Fibroblast of the conjunctiva (primary cell): ENCODE measurements at places on chromosomes 6 and 20.

GRCh38 chr6:163823577-163823976 is 409.1 kb downstream of the QKI start:
- no peak for DNase-seq

DNA sequence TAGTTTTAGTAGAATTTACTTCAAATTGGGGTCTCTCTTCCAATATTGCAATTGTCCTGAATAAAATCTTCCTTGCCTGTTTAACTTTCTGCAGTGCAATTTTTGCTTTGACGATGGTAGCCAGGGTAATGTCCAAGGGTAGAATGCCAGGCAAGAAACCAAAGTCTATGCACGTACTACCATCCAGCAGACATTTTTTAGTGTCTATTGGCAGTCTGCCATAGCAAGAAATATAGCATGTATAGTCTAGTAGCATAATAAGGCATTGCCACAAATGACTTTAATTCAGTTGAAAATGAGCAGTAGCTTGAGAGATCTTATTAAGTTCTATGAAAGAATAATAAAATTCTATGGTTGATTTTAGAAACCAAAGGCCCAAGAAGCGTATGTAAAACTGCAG is 62.3 kb upstream of the KCNQ5 start:
- no peak for DNase-seq

- no peak for DNase-seq
Observed at GRCh38 chr20:63293456-63293855, 470 bp downstream of the COL20A1 start.

DNA sequence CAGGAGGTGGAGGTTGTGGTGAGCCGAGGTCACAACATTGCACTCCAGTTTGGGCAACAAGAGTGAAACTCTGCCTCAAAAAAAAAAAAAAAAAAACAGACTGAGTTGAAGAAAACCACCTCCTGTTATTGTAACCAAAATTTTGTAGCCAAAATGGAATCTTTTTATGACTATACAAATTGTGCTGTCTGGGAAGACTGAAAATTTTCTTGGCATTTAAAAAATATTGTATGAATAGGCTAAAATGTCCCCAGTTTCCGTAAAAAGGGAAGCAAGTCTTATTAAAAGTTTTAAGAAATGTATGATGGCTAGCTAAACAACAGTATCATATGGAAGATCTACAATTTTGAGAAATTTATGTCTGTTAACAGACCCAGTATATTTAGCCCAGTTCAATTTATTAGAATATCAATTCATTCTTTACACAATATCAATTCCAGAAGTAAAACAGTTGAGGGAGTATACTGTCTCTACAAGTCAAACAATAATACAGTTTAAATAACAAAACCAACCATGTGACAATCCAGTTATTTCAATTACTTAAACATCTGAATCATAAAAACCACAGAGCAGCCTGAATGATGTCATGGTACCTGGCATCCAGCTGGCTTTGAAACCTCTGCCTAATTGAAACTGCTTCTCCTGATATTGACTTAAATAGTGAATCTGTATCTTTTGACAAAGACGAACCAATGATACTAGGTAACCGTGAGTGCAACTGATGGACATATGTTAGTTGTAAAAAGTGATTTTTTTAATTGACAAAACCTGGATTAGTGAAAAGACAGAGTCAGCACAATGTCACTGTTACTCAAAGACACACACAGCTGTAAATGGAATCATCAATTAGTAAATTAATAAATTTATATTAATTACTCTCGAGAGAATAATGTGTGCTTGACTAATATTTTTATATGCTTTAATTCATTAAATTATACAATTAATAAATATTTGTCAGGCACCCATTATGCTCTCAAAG is 166.6 kb upstream of the MARCKS start:
- peak; percentile 52 for DNase-seq

DNA sequence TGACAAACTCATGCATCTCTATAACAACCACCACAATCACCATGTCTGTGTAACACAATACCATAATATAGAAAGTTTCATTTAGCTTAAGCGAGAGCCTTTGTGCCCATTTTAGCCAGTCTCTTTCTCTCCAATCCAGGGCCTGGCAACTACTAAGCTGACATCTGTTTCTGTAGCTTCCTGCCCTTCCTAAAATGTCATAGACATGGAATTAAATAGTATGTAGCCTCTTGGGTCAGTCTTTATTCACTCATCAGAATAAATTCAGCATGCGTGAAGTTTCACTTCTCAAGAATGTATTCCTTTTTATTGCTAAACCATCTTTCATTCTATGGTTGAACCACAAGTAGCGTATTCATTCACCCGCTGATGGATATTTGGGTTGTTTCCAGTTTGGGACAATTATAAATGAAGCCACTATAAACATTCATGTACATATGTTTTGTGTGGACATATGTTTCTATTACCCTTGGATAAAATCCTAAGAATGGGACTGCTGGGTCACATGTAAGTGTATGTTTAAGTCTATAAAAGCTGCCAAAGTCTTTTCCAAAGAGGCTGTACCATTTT is 1.7 kb upstream of the TREM2 start:
- no peak for DNase-seq

DNA sequence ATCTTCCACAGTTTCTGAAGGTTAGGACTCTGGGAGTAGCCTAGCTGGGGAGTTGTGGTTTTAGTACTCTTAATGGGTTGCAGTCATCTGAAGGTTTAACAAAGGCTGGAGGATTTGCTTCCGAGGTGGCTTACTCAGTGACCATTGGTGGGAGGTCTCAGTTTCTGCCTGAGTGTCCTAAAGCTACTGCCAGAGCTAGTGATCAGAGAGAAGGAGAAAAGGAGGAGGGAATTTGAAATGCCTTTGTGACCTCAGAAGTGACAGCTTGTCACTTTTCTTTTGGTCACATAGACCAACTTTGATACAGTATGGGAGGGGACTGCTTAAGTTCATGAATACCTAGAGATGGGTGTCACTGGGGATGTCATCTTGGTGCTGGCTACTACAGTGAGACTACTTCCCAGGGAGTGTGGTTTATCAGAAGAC is 41.3 kb downstream of the NCOA3 start:
- DNase-seq: no peak

- DNase-seq: no peak
Observed at GRCh38 chr6:133896344-133896721, 7.4 kb downstream of the TCF21 start.

DNA sequence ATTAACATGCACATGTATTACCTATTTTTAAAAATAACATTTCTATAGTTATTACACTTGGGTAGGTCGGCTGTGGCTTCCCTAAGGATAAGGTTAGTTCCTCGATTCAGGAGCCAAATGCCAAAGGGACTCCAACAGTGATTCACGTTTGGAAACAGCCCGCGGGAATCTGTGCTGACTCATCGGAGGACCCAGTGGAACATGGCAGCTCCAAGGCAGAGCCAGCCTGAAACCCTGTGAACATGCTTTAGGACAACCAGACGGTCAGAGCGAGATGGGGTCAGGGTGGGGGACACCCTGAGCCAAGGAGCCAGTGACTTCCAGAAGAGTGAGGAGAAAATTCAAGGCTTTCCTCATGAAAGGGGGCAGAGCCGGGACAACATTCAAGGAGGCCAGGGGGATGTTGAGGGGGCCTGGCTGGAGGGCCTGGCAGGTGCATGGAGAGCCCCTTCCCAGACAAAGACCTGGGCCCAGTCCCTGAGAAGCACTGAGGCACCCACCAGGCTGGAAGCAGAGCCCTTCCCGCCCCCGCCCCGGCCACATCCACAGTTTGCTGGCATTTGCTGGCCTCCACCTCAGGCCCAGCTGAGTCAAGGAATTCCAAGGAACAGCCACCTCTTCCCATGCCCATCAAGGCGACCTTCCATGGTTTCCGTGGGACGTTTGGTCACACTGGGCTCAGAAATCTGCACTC is 133.2 kb downstream of the SNX5 start:
- peak; percentile 24 for DNase-seq

DNA sequence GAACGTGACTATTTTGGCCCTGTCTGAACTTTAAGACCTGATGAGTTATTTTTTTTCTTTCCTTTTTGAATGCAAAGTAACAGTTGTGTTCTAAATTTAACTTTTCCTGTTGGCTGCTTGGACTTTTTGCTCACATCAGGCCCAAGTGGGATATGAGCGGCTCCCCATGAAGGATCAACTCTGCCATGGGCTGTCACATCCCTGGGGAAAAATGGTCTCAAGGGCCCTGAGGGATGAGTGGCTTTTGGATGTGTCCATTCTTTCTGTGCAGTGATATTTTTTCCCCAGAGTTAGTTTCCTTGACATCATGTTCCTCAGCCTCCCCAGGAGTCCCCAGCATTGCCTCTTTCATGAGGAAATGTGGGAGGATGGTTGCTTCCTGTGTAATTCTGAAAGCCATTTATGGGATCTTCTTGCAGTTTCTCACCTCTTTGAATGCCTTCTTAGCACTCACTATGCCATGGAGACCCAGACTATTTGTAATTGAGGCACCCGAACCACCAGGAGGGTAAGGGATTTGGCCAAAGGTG is 92.5 kb downstream of the SLC24A3 start:
- DNase-seq: no peak

GRCh38 chr20:46619445-46619844 is 31.8 kb downstream of the SLC13A3 start:
- DNase-seq: no peak

- DNase-seq: no peak
Observed at GRCh38 chr20:44664131-44664530, 12.6 kb upstream of the ADA start.

DNA sequence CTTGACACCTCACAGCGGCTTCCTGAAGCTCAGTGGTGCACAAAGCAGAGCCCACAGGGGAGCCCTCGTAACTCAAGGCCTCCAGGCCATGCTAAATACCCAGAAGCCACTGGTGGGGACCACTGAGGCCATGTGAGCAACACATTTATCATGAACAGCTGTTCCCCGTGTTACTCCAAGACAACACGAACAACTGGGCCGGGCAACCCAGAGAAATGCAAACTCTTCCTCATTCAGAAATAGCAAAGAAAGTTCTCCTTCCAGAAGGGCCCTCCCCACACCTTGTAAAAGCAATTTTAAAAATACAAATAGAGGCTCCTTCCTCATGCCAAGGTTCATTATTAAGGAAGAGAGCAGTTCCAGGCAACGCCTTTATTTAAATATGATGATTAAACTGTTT is 36.3 kb upstream of the SLCO4A1 start:
- DNase-seq: no peak

GRCh38 chr6:44217332-44218143 is 812 bp downstream of the MYMX start:
- no peak for DNase-seq

DNA sequence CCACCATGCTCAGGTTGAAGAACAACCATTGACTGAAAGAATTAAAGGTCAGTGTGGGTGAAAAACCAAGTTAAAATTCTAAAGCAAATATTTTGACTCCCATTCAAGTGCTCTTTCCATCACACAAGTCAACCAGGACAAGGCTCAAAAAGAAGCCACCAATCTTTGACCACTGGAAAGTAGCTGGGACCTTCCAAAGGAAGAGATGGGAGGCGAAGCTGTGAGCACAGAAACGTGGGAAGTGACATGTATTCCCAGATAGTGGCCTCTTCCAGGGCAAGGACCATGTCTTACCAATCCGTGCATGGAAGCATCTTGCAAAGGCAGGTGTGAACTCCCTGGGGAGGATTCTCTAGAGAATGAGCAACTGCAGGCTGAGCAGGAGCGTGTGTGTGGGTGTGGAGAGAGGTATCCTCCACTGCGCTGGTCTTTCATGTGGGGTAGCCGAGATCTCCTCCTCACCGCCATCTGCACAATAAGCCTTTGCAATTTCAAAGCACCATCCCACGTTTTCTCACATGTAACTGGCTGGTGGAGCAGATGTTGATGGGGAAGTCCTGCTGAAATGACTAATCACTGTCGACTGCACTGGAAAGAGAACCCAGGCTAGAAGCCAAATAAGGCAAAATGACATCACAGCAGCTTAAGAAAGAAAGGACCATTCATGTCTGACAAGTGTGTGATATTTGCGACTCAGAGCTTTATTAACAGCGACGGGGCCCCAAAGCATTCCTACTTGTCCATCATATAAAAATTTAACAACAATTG is 189.4 kb upstream of the RREB1 start:
- DNase-seq: peak; percentile 32

DNA sequence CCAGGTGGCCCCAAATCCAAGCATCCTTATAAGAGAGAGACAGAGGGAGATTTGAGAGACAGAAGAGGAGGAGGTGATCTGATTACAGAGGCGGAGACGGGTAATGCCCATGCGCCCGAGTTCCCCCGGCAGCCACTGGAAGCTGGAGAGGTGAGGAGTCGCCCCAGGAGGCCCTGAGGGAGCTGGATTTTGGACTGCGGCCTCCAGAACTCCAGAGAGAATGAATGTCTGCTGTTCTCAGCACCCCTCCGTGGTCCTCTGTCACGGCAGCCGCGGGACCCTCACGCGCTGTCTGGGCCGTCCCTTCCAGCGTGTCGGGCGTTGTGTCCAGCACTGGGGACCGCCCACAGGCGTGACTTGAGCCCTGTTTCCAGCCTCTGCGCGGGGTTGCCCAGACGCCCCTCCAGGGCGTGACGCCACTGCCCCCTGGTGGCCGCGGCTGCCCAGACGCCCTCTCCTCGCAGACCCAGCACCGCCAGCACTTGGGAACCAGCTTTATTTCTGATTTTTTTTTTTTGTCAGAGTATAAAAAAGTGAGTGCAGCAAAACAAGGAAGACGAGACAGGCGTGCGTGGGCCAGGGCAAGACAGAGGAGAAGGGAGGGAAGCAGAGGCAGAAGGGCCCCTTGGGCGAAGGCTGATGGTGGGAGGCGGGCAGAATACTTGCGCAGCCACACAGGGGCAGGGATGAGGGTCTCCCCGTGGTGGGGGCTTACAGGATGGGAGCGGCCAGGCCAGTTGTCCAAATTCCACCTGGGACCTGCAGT is 4.1 kb upstream of the ZNF512B start:
- peak; percentile 66 for DNase-seq

DNA sequence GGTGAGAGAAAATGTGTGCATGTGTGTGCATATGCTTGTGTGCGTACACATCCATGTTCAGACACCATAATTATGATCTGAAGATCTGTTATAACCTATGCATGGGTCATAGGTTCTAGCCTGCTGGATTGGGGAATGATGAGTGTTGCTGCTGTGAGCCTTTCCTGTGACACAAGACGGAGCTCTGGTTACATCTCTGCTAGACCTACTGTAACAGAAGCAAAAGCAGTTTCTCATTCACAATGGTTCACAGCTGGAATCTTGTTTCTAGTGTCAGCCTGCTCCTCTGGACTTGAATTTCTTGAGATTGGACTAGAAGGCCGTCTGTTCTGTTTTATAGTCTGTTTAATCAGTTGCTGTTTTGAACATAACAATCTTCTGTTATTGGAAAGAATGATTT is 40.1 kb downstream of the DEFB114 start:
- no peak for DNase-seq

DNA sequence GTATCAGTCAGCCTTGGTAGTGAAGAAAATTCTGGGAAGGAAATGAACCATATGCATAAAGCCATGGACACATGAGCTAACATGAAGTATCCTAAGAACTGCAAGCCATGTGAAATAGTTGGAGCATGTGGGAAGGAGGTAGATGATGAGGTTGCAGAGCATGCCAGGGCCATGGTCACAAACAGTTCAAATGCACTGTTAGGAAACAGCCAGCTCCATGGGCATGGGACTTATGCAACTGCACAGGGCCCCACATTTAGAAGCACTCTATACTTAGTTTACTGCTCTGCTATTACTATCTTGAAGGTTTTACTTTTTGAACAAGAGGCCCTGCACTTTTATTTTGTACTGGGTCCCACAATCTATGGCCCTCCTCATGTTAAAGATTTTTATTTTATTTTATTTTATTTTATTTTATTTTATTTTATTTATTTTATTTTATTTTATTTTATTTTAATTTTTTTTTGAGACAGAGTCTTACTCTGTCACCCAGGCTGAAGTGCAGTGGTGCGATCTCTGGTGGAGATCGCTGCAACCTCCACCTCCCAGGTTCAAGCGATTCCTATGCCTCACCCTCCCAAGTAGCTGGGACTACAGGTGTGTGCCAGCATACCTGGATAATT is 169.1 kb downstream of the IBTK start:
- no peak for DNase-seq

- no peak for DNase-seq
Observed at GRCh38 chr6:168524571-168525001, 83.6 kb downstream of the SMOC2 start.
